CD4-positive, alpha-beta T cell treated with Interleukin-6 at 100 ng/mL for 8 hours (primary cell): ENCODE measurements at places on chromosomes 5 and 9.
A peak's percentile ranks its signal among the peaks of the same experiment; 100 is the strongest.

DNA sequence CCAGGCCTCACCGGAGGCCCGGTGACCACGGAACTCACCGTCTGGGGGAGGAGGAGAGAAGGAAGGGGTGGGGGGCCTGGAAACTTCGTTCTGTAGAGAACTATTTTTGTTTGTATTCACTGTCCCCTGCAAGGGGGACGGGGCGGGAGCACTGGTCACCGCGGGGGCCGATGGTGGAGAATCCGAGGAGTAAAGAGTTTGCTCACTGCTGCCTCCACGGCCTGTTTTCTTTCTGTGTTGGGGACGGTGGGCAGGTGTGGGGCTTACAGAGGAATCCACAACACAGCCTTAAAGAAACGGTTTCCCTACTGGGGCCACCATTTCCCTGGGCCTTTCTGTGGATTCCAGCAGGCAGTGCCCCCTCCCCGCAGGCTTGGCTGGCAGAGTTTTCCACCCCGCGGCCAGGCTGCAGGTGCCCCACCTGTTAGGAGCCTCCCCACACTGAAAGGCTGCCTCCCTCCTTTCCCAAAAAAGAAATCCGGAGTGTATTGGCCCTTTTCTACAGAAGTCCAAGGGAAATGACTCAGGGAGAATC is 80.8 kb downstream of the NTNG2 start:
- DNase-seq, result no peak

- DNase-seq, result no peak
Observed at GRCh38 chr5:33891788-33892619, at the start of gene ADAMTS12. Gene ADAMTS12, minus strand, starts transcription at chr5:33891990. Its CDS starts 134 bp downstream, at chr5:33891856.

DNA sequence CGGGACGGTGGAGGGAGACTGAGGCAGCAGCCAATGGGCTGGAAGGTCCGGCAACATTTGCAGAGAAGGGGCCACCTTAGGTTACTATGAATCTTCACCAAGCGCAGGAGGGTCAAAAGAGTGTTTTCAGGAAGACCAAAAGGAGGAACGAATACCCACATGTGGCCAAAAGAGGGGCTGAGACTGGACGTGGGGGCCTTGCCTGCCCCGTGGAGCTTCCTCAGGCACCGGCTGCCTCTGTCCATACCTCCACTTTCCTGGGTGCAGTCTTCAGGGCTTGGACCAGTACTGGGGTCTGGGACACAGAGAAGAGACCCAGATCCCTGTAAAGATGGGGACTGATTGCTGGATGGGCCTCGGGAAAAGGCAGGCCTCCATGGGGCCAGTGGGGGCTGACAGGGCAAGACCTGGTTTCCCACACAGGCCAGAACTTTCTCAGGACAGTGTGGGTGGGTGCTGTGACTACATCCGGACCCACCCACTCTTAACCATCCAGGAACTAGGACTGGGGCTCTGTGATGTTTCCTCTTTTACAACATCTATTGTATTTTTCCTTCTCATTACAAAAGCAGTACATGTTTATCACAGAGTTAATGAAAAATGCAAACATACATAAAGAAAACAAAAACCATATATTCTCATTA is 294.7 kb downstream of the ZSWIM6 start:
- no peak for DNase-seq

- peak; percentile 67 for DNase-seq
Observed at GRCh38 chr5:142699184-142699720, 13.4 kb upstream of the FGF1 start.

DNA sequence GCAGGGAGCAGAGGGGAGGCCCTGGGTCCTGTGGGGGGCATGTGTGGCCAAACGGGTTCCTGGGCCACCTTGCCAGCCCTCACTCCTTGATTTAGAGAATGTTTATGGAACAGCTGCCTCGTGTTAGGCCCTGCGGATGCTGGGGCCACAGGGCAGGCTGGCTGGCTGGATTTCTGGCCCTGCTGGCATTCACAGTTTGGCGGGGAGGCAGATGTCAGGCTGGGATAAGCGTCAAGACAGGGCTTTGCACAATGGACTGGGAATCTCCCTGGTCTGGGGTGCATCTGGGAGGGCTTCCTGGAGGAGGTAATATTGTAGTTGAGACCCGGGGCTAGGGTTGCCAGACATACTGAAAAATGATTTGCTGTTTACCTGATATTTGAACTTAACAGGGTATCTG is 13.8 kb downstream of the NCS1 start:
- DNase-seq, result no peak

- peak; percentile 67 for DNase-seq
Observed at GRCh38 chr9:92716557-92716956, 46.6 kb upstream of the IPPK start.

GRCh38 chr5:128084228-128085167 is 932 bp downstream of the SLC12A2 start:
- peak; percentile 18 for DNase-seq

DNA sequence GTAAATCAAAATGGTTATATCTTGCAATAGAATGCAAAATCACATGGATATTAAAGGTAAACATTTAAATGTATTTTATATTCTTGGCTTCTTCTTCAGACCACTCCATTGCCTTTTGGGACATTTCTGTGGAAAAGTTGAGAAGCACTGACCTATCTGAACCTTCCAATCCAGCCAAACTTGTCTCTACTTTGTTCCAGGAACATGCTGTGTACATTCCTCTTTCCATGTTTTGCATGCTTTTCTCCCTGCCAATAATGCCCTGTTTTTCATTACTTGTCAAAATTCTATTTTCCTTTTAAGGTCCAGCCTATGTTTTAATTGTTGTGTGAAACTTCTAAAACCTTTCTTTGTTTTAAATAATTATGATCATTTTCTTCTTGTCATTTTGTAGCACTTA is 28.3 kb downstream of the JAK2 start:
- no peak for DNase-seq

GRCh38 chr5:83244516-83244915 is 167.2 kb downstream of the XRCC4 start:
- DNase-seq, result no peak

- DNase-seq, result no peak
Observed at GRCh38 chr9:137679249-137679648, 60.4 kb downstream of the EHMT1 start.

DNA sequence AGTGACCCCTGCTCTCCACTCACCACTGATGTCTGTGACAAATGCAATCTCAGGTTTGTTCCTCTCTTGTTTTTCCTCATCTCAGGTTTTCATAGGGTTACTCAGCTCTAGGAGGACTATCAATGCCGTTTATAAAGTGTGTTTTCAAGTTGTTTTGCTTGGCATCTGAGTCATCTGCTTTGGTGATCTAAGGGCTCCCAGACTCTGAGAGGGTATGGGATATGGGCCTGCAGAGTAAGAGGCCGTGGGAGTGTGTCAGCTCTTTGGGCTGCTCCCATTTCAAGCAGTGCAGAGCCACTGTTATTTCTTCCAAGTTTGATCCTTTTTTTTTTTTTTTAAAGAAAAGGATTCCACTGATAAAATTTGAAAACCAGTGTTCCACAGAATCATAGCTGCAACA is 46.3 kb downstream of the NNT start:
- DNase-seq, result no peak

GRCh38 chr9:87663556-87663955 is 62.4 kb upstream of the CTSL start:
- DNase-seq, result no peak

- DNase-seq, result no peak
Observed at GRCh38 chr5:81482595-81482994, 88.7 kb upstream of the ACOT12 start.

- no peak for DNase-seq
Observed at GRCh38 chr9:13209498-13209897, 70.0 kb downstream of the MPDZ start.

DNA sequence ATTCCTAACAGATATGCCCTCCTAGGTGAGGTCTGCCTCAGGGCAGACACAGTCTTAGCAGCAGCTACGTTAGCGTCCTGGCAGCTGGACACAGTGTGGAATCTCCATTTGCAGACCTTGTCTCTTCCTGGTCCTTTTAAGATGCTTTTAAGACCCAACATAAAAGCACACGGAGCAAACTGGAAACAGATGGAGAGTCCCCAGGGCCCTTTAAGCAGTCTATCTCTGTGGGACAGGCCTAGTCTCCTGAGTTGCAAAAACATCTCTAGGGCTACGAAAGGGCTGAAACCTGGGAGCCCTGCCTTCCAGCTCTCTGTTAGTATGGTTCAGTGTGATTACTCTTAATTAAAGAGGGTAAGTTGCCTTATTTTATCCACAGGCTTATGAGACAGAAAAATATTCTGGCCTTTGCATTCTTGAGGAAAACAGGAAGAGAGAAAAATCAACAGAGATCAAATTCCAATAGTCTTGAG is 66.0 kb upstream of the GNA14 start:
- no peak for DNase-seq

DNA sequence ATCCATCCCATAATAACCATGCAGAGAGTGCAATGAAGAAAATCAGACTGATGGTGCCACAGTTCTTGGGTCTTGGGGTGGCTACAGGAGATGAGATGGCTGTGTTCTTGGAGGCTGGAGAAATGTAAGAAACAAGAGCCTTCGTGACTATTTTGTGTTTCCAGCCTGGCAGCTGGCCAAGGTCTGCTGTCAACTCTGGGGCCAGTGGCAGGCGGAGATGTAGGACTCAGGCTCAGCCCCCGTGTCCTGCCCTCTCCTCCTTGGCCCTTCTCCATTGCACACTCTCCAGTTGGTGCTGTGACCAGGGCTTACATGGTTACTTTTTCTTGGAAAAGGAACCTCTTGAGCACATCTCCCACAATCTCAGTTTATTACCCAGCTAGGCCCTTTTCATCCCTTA is 235.4 kb downstream of the DMRT2 start:
- no peak for DNase-seq

- no peak for DNase-seq
Observed at GRCh38 chr5:68240771-68241170, 25.2 kb downstream of the PIK3R1 start.

DNA sequence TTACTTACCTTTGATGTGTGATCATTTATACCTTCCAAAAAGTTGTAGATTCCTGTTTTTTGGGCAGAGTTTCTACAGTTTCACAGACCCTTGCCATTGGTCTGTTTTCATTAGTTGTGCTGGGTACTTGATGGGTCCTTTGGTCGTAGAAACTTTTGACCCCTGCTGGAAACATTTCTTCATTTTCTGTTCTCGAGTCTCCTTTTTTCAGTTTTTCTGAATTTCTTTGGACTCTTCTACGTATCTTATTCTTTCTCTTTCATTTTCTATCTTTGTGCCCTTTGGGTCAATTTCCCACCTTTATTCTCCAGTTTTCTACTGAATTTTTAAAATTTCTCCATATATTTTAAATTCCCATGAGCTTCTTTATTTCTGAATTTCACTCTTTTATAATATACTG is 16.7 kb downstream of the AP3S1 start:
- no peak for DNase-seq
